ENCODE measurements at places on chromosomes 2 and 18.
A peak's percentile ranks its signal among the peaks of the same experiment; 100 is the strongest.

DNA sequence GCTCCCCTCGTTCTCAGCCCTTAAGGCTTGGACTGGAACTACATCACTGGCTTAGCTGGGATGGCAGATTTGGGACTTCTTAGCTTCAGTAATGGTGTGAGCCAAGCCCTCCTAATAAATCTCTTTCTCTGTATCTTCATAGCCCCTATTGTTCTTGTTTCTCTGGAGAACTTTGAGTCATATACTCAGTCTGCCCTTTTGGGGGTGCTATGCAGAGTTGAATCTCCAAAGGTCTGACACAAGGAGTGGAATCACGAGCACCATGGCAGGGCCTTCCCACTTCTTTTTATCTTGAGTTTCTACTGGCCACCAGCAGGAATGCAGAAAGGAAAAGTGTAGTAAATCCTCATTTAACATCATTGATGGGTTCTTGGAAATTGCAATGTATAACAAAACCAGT lies 13.3 kb upstream of the TGFA start:
- DNase-seq: no peak

DNA sequence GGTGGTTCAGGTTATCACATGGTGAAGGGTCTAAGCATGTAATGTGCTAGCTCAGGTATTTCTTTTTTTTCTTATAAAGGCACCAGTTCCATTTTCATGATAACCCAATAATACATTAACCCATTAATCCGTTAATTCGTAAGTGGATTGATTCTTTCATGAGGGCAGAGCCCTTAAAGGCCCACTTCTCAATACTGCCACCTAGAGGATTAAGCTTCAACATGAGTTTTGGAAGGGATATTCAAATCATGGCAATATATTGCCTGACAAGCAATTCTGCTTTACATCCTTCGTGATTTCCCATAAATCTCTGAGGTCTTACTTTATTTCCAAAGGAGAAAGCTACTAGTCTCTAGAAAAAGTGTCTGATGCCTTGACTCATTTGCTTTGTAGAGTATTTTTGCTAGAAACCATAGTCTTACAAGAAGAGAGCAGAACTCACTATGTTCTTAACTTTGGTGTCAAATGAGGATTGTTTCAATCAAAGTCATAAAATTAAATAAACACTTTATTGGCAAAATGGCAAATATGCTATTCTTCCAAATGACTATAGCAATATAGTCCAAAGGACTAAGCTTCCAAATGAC lies 271.3 kb downstream of the KCNS3 start:
- no peak for DNase-seq

GRCh38 chr18:65422544-65423136 lies 328.2 kb upstream of the CDH7 start:
- DNase-seq: no peak

GRCh38 chr18:46373131-46373530 lies 268.9 kb downstream of the HAUS1 start:
- no peak for DNase-seq

DNA sequence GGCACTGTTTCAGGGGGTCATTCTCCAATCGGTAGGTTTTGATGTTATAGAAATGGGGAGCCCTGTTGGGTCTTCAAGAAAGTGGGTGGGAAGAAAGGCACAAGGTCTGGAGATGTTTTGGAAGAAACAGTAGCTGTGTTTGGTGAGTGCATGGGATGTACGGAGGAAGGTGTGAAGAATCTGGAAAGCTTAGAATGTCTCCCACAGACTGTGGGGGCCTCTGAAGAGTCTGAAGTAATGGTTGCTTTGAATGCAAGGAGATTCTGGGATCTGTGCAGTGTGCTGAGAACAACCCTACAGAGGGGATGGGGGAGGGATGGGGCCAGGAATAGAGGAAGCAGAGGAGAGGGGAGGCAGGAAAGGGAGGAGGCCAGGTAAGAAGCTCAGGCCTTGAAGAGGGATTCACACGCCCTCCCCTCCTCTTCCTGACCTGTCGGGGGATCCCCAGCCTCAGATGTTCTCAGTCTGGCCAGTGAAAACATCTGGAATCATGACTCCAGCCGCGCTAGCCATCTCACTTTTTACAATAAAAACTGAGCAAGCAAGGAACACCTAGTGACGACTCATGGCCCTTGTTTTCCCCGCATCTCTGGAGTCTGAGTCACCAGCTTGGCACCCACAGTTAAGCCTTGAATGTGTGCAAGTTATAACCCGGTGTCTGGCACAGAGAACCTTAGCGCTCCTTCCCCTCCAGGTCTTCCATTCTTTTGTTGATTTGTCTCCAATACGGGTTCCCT lies 74.2 kb downstream of the SH3BP4 start:
- DNase-seq: no peak

DNA sequence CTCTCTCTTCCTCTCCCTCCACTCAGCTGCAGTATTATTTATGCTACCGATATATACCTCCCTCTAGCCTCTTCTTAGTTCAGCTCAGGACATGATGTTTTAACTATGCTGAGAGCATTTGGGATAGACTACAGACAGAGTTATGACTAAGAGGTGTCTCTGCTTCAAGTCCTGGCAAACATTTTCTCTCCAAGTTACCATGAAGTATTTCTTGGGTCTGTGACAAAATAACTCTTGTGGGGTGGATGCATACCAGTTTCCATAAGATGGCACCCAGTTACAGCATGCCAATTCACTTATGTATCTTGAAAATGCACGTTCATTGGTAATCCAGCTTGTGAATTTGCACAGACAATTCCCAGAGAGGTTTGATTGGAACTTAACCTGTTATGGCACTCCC lies 737.6 kb downstream of the SLC4A3 start:
- no peak for DNase-seq

DNA sequence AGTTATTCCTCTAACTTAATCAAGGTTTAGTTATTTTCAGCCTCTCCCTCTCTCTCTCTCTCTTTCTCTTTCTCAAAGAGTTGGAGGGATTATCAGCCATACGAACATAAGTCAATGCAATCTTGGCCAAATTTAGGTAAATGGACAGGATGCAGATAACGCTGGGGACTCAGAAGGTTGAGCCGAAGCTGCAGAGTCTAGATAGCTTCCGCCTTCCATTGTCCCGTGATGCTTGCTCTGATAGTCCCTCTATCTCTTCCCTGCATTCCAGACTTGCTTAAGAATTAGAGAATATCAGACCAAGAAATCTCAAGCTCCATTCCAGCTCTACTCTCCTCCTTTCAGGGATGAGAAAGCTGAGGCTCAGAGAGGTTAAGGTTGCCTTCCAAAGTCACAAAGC lies 502.8 kb upstream of the TNP1 start:
- no peak for DNase-seq

- no peak for DNase-seq
These were observed 77.5 kb upstream of the ITPRID2 start for GRCh38 chr2:181814057-181814491.

- DNase-seq: no peak
These were observed 262.2 kb downstream of the ASXL3 start for GRCh38 chr18:33840212-33840593.

GRCh38 chr2:150806336-150806735 lies 318.9 kb upstream of the RND3 start:
- DNase-seq: no peak

DNA sequence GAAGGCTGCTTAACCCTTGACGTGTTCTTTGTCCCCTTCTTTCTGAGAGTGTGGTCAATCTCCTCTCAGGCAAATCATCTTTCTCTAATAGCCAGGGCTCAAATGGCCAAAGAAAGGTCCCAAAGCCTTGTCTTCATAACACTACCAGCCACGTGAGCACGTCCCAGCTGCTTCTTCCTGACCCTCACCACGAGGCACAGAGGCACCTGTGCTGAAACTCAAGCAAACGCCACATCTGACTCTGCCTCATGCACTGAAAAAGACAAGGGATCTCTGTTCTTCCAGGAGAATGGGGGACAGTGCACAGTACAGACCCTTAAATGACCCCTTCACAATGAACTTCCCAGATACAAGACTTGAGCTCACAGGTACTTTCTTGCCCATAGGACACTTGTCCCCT lies 31.8 kb downstream of the BCL11A start:
- no peak for DNase-seq

DNA sequence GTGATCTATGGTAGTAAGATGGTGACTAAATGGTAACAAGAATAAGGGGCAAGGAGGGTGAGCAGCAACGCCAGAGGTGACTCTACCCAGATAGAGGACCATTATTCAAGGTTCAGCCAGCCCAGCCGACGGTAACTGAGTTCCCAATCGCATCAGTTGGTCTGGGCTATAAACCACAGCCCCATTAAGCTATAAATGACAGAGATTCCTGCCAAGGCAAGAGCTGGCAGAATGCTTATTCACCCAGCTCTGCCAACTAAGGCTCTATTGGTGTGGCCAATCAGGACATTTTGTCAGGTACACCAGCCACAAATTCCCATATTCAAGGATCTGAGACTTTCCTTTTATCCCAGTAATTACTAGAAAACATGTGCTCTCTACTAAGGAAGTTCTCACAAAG lies 3.6 kb downstream of the CHN1 start:
- DNase-seq: no peak

- no peak for DNase-seq
These were observed 11.6 kb downstream of the TMX3 start for GRCh38 chr18:68703326-68703725.

GRCh38 chr2:240060977-240061591 lies 7.8 kb upstream of the OR6B3 start:
- DNase-seq: peak; percentile 24

DNA sequence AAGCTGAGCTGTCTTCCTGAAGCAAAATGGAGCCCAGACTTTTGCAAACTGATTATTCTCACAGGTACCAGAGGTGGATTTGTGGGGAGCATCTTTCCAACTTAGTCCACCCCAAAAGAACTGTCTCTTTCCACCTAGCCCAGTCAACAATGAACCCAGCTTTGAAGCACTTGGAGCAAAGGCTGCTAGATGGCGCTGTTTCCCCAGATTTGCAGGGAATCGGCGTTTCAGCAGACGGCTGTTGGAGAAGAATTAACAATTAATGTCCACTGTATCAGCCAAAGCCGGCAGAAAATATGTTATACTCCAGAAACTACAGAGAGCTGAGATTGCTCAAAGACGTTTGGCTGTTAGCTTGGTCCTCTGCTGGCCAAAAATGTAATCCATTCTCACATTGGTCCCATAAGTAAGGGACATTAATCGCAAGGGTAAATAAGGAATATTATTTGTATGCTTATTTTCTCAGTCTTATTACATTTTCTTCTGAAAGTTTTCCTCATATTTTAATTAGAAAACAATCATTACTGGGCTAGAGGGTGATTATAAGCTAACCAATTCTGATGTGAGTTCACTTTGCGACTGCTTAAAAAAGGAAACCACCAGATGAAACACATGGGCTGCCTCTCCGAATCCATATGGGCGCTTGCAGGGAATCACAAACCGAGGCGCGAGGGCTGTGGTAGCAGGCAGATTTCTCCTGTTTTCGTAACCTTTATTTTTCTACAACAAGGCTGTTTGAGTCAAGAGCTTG lies 423.8 kb upstream of the MEX3C start:
- no peak for DNase-seq

DNA sequence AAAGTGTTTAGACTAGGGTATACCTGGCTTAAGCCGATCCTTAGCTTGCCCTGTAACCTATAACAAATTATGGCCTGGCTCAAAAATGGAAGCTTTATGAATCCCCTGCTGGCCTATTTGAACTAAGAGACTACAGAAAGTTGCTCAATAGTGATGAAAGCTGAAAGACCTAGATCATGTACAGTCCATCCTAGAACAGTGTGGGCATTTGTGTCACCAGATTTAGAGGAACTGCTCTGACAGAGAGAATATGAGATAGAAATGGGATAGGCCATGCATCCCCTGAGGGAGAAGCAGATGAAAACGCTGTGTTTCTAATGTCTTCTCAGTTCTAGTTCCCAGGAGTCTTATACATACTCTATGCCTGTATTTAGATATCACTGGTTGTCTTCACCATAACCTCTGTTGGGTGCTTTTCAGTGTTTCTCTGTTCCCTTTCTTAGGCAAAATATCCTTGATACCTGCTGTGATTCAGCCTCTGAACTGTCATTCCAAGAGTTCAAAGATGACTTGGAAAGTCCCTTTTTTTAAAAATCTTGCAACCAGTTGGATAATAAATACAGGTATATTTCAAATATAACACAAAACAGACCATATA lies 246.9 kb upstream of the SLC39A10 start:
- DNase-seq: no peak

DNA sequence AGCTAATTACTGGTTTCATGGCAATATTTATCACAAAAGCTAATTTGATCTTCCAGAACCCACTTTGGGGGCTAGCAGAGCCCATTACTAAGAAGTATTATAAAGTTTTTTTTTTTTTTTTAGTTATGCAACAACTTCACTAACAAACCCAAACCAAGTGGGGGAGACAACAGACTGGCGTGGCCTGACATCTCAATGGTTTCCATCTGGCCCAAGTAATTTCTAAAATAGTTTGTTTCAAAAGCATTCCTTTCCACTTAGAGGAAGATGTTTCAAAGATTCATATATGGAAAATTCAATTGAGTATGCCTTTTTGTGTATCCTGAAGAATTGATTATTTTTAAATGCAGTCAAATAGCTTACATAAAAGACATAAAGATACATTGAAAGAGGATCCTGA lies 367.1 kb downstream of the HRH4 start:
- no peak for DNase-seq

DNA sequence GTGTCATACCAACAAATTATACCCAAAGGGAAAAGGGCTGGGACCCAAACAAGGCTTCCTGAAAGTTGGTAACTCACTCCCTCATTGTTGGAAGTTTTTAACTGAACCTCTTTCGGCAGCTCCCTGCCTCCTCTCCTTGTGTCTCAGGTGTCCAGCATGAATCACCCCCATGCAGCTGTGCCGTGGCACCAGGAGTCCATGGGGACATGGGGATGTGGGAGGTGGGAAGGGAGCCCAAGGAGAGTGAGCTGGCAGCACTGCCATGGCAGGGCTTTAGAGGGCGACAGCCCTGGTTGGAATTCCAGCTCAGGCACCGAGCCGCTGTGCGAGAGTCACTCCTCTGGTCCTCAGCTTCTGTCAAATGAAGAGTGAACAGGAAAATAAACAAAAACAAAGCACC lies 12.5 kb upstream of the GYPC start:
- DNase-seq: no peak

DNA sequence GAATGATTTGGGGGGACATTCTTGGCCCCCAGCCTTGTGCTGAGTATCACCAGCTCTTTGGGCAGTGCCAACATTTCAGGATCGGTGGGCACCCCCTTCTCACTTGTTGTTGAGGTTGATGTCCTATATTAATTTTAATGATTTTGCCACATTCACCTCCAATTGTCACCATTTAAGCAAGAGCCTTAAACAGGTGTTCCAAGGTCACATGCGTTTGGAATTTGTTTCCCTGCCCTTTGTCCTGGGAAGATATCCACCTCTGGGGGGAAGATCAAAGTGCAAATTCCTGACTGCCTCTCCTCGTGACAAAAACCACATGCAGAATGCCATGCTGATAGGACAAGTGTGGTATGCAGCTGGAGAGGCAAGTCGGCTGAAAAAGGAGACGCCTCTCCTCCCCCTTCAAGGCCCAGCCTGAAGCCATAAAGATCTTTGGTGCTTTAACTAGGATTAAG lies 72.5 kb upstream of the ID2 start:
- no peak for DNase-seq

GRCh38 chr2:146228466-146229058 lies 1616.3 kb upstream of the ACVR2A start:
- DNase-seq: no peak
